ENCODE measurements at places on chromosomes 5 and 9.

GRCh38 chr5:157469073-157469472, 9.1 kb downstream of the NIPAL4 start:
- no peak for DNase-seq

- no peak for DNase-seq
These were observed 224.7 kb downstream of the GDNF start for GRCh38 chr5:37615184-37615583.

- no peak for DNase-seq
These were observed 85.7 kb upstream of the ARRDC3 start for GRCh38 chr5:91468651-91469422.

GRCh38 chr9:135098400-135099105, 11.1 kb downstream of the OLFM1 start:
- DNase-seq: peak; percentile 49

GRCh38 chr5:29131285-29131684, 2062.2 kb upstream of the CDH6 start:
- DNase-seq: no peak

GRCh38 chr9:7613931-7614330, 185.6 kb downstream of the DMAC1 start:
- DNase-seq: peak; percentile 25

GRCh38 chr9:74953235-74953751, 581 bp upstream of the C9orf40 start:
- peak; percentile 23 for DNase-seq

DNA sequence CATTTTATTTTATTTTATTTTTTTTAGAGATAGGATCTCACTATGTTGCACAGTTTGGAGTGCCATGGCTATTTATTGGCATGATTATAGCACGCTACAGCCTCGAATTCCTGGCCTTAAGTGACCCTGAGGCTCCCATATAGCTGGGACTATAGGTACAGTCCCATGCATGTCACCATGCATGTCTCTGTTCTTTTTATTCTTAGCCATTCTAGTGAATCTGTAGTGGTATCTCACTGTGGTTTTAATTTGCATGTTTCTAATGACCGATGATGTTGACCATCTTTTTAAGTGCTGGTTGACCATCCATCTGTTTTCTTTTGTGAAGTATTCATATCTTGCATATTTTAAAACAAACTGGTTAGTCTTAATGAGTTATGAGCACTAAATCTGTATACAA, 76.1 kb downstream of the SLC44A1 start:
- no peak for DNase-seq

DNA sequence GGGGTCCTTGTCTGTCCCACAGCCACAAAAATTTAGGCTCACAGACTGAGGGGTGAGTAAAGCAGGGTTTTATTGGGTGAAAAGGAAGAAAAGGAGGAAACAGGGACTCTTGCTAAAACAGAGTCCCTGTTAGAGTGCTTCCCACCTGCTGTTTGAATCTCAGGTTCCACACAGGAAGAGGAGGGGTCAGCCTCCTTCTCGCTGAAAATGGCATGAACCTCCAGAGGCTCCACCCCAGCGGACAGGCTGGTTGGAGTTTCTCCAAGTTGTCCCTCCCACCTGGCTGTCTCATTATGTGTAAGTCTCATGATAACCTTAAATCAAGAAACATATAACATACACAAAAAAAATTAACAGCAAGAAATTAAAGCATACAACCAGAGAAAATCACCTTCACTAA, 28.3 kb upstream of the UHRF2 start:
- DNase-seq: no peak

All from activated naive CD4-positive, alpha-beta T cell treated with anti-CD3 and anti-CD28 coated beads, Interleukin-2, amount 10 ng/mL, durations not matched to agents 7 days and 5 days (primary cell).